ENCODE measurements at places on chromosomes 4 and X.

GRCh38 chrX:9907645-9908387 is 59.3 kb upstream of the CLDN34 start:
- no peak for DNase-seq

GRCh38 chr4:118743867-118744266 is 58.7 kb downstream of the METTL14 start:
- DNase-seq = no peak

GRCh38 chrX:97482666-97483300 is 599.1 kb downstream of the RPA4 start:
- no peak for DNase-seq

DNA sequence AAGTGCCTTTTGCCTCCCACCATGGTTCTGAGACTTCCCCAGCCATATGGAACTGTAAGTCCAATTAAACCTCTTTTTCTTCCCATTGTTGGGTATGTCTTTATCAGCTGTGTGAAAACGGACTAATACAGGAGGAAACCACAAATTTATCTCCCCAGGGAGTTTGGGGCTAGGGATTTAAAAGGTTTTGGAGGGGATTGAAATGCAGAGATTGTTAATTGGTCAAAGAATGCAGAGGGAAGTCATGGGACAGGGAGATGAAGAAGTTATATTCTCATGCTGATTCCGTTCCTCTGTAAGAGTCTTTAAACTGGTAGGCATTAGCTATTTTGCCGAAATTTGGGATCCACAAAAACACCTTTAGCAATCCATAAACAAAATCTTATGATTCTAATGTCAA is 57.9 kb downstream of the TKTL2 start:
- DNase-seq = no peak

GRCh38 chr4:21888195-21888976 is 60.2 kb downstream of the KCNIP4 start:
- DNase-seq = no peak

DNA sequence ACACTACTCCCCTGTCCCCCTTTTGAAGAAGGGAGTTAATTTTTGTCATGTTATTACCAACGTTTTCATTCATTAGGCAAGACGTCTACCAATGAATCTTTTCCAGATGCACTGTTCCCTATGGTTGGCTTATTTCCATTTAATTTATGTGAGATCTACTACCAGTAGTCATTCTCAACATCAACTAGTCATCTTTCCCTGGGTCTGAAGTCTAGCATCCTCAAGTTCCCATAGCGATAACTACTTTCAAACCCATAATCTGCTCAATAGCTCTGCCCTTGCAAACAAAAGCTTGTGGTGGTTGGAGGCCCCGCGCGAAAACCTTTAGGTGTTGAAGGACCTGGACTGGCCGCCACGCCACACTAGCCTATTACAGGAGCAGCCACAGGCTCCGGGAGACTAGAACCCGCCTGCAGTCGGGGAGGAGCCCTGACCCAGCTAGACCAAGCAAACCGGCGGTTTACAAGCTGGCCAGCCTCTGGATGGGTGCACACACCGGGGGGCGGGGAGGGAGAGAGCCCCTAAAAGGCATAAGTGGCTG is 746 bp downstream of the PPAT start:
- DNase-seq = no peak

GRCh38 chr4:950136-951020 is 18.1 kb downstream of the TMEM175 start:
- no peak for DNase-seq

DNA sequence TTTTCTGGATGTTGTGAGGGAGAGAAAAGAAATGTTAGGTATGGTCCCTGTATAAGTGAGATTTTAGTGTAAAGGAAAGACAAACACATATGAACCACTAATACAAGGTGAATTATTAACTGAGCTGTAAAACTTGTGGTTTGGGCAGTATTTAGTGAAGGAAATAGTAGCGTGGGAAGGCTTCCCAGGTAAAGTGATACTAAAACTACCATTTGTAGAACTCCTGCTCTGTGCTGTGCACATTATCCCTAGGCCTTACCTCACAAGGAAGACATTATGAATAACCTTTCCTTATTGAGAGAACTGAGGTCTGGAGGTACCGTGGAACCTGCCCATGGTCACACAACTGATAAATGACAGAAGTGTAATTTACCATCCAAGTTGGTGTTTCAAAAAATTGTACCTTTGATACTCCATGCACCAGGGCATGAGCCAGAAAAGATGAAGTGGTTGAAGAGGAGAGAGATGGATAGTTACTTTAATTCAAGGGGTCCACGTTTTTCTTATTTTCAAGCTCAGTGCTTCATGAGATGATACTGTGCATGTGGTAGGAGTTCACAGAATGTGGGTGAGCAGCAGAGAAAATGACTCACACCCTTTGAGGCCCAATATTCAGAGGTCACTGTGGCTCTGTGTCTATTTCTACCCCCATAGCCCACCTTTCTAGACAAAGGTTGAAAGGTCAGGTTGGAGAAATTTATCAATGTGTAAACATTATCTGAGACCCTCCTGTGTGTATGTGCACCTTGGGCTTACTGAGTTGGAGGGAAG is 2.6 kb upstream of the VSIG4 start:
- no peak for DNase-seq

DNA sequence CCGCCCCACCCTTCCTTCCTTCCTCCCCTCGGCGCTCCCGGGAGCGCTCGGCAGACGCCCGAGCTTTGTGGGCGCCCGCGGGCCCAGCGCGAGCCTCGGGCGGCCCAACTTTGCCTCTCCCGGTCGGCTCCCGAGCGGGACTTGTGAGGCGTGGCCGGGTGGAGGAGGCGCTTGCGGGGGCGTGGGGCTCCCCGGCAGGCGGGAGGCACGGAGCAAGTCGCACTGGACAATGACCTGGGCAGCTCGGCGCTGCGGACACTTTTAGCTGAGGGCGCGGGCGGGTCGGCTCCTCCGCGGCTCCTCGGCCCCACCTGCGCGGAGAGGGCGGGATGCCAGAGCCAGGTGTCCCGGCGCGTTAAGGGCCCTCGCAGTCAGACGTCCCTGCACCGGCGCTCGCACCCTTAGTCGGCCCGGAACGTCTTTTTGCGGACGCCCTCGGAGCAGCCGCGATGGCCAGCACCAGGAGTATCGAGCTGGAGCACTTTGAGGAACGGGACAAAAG is 385 bp downstream of the DCLK2 start:
- no peak for DNase-seq

GRCh38 chr4:101187841-101188240 is 159.5 kb downstream of the PPP3CA start:
- no peak for DNase-seq

DNA sequence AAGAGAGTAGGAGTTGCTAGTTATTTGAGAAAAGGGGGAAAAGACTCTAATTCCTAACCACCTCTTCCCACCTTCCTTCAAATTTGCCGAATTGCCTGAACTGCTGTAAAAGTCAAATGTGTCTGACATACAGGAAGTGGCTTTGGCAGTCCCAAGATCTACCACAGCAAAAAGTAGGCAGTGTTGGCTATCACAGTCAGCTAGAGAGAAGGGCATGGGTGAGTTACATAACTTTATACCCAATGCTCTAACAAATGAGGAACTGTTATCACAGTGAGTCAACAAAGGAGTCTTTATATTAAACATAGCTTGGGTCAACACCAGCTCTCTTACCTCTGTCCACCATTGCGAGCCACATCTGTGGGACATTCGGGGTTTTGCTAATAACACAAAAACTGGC is 2.4 kb upstream of the MBNL3 start:
- DNase-seq = no peak

Measured in activated T-cell treated with anti-CD3 and anti-CD28 coated beads, Interleukin-2, amount 50 U/mL, for 1 hour (primary cell).